Stimulated activated naive CD8-positive, alpha-beta T cell treated with anti-CD3 and anti-CD28 coated beads, Interleukin-15, amount 100 ng/mL, for 72 hours (primary cell): ENCODE measurements at places on chromosomes 4 and X.

GRCh38 chrX:131854581-131854980 is 168.5 kb upstream of the STK26 start:
- no peak for DNase-seq

- peak; percentile 87 for DNase-seq
Observed at GRCh38 chrX:65034668-65035445, 58.6 kb upstream of the ZC4H2 start.

- DNase-seq: no peak
Observed at GRCh38 chr4:8905226-8905772, 33.7 kb upstream of the HMX1 start.

GRCh38 chr4:168711197-168712140 is 214.6 kb downstream of the PALLD start:
- no peak for DNase-seq

DNA sequence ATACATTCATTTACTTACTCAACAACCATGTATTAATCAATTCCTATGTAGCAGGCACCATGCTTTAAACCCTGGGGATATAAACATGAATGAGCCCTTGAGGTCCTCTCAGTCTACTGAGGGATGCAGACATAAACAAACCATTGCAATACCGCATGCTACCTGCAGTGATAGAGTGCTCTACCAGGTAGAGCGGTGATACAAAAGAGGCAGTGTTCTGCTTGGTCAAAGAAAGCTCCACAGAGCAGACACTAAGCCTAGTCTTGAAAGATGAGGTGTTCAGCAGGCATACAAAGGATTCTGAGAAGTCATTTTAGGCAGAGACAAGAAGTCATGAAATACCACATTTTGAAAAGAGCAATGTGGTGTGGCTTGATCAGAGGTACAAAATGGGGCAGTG is 26.9 kb upstream of the AMOT start:
- no peak for DNase-seq

GRCh38 chr4:18077808-18078207 is 56.3 kb upstream of the LCORL start:
- DNase-seq: no peak

- no peak for DNase-seq
Observed at GRCh38 chr4:6123541-6123940, 76.8 kb downstream of the JAKMIP1 start.

GRCh38 chrX:138020941-138021340 is 455.0 kb downstream of the ZIC3 start:
- no peak for DNase-seq

DNA sequence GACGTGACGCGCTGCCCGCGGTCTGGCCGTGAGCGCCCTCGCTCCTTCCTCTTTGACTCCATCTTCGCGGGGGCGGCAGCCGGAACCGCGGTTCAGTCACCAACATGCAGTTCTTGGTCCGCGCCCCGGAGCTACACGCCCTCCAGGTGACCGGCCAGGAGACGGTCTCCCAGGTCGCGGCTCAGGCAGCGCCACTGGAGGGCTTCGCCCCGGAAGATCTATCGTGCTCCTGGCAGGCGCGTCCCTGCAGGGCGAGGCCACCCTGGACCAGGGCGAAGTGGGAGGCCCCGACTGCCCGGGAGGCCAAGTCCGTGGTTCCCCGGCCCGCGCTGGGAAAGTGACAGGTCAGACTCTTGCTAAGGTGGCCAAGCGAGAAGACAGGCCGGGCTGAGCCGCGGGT is 2.9 kb downstream of the TRIML2 start:
- DNase-seq: no peak
